Thymus (tissue), 14 donors: ENCODE measurements at places on chromosomes 16 and 17. TPM values are rescaled to one million over a fixed set of nuclear protein-coding genes. Genes with fewer than 3 reads are reported as not detected.

TP53TG3F gene
- not detected for total RNA-seq

CBFA2T3 gene
- 11.2 TPM for total RNA-seq

KANSL1 gene
- total RNA-seq: 101 TPM

FOXO3B gene
- 1.8 TPM for total RNA-seq

HAS3 gene
- 0.09 TPM for total RNA-seq
